ENCODE measurements at places on chromosomes 3 and 15.

- no peak for DNase-seq
These were observed 125.4 kb upstream of the SPATA16 start for GRCh38 chr3:173266441-173266840.

DNA sequence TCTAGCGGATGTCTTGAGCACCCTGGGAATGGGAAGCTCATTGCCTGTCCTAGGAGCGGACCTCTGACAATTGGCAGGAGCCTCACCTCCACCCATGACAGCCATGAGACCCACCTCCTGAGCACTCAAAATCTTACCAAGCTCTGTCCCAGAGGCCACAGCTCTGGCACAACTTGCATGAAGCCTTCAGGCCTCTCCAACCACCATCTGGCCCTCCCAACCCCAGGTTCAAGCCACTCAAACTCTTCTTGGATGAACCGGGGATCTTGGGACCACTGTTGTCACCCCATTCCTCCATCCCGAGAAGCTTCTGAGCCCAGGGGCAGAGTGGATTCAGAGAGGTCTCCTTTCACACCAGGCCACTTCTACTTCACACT lies 1.5 kb downstream of the VIPR1 start:
- DNase-seq: no peak

DNA sequence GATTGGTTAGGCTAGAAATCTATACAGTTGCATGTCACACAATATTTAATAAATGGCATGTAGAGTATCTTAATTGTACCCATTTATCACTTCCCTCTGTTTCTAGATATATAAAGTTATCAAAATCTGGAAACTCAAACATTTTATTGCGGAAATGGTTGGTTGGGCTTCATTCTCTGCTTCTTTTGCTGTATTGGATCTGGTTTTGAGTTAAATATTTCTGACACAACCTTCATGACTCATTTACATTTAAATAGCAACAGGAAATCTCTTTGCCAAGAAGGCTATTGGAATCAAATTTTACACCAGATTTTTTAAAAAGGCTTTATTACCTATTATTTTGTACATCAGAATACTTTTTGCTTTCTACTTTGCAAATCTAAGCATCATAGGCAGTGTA lies 153.8 kb downstream of the EBLN2 start:
- no peak for DNase-seq

- DNase-seq: no peak
These were observed 11.7 kb upstream of the MAP1A start for GRCh38 chr15:43505738-43506137.

DNA sequence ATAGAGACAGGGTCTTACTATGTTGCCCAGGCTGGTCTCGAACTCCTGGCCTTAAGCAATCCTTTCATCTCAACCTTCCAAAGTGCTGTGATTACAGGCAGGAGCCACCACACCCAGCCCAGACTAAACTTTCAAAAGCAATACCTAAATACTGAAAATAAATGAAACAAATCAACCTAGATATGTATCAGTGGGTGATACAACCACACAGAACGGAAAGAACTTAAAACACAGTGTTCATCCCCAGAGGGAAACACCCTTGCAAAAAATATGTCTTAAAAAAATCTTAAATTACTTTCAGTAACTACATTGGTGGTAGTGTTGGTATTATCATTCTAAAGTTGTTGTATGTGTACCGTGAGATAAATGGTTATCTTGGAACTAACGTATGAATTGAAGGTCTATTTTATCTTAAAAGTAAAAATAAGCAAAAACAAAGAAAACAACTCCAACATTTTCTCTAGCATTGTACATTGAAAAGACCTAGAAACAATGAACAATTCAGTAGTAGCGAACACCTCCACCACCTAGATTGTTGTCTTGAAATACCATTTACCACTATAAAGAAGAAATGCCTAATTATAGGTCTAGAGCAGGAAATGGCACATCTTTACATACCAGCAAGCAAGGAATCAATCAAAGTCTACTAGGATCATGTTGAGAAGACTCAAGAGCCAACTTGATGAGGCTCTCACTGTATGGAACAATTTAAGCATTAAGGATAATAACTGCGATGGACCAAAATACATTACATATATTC lies 24.7 kb downstream of the SLTM start:
- DNase-seq: no peak

DNA sequence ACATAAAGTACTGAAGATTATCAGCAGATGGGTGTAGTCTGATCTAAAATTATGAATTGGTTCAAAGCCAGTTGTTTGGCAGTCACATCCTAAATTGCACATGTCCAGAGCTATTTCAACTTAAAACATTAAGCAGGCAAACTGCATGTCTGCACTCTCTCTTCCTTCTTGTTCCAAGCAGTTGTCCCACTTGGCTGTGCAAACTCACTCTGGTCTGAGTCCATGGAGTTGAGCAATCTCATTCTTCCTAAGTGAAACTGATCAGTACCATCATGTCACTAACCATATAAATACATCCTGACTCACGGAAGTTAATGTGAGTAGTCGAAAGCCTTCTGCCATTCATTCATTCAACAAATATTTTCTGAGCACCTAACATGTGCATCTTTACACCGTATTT lies 353.0 kb downstream of the ROBO1 start:
- DNase-seq: no peak

DNA sequence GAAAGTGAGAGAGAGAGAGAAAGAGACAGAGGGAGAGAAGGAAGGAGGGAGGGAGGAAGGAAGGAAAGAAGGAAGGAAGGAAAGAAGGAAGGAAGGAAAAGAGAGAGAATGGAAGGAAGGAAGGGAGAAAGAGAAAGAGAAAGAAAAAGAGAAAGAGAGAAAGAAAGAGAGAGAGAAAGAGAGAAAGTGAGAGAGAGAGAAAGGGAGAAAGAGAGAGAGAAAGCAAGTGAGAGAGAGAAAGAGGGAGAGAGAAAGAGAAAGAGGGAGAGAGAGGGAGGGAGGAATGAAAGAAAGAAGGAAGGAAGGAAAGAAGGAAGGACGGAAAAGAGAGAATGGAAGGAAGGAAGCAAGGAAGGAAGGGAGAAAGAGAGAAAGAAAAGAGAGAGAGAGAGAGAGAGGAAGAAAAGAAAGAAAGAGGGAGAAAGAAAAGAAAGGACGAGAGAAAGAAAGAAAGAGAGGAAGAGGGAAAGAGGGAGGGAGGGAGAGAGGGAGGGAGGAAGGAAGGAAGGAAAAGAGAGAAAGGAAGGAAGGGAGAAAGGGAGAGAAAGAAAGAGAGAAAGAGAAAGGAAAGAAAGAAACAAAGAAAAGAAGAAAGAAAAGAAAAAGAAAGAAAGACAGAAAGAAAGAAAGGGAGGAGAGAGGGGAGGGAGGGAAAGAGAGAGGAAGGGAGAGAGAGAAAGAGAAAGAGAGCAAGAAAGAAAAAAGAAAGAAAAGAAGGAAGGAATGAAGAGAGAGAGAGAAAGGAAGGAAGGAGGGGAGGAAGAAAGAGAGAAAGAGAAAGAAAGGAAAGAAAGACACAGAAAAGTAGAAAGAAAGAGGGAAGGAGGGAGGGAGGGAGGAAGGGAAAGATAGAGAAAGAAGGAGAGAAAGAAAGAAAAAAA lies 10.8 kb downstream of the WNT7A start:
- no peak for DNase-seq

DNA sequence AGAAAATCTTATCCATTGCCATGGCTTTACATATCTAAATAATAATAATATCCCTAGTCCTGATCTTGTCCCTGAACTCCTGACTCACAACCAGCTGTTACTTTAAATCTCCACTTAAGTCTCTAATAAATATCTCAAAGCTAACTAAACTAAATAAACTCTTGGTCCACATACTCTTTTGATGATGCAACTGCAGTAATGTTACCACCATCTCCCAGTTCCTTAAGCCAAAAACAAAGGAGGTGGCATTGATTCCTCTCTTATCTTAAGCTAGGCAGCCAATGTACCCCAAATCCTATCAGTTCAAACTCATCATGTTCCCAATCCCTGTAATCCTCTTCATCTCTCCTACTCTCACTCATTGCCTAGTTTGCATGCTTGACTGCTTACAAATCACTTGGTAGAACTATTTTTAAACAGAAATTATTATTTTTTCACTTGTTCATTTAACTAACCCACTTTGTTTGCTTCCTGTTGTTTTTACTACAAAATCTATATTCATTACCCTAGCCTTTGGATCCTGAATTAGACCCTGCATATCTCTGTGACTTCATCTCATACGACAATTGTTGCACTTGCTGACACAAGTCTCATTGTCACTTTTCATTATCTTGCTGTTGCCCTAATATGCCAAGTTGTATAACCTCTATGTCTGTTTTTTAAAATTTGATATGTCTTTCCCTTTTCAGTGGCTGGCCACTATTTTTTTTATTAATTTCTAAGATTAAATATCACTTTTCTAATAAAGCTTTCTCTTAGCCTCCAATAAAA lies 462.2 kb downstream of the ZPLD1 start:
- DNase-seq: no peak

- no peak for DNase-seq
These were observed 104.3 kb upstream of the ICE2 start for GRCh38 chr15:60583194-60583593.

DNA sequence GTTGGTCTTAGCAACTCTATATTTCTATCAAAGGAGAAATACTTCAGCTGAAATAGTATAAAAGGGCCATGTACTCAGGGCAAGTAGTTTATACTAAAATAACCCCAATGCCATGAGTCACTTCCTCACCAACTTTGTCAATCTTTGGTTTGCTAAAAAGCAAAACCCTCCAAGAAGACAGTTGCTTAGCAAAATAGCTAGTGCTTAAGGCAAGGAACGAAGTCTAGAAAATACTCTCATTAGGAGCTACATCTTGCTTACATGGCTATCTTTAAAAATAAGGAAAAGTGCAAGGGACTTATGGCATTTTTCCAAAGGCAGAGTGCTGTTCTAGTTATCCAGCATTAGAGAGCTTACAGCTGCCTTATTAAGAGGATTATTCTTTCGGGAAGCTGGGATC lies 28.4 kb downstream of the P3H2 start:
- no peak for DNase-seq

Data from frontal cortex (tissue), 4 donors.